ENCODE measurements at places on chromosomes 1 and 21.

DNA sequence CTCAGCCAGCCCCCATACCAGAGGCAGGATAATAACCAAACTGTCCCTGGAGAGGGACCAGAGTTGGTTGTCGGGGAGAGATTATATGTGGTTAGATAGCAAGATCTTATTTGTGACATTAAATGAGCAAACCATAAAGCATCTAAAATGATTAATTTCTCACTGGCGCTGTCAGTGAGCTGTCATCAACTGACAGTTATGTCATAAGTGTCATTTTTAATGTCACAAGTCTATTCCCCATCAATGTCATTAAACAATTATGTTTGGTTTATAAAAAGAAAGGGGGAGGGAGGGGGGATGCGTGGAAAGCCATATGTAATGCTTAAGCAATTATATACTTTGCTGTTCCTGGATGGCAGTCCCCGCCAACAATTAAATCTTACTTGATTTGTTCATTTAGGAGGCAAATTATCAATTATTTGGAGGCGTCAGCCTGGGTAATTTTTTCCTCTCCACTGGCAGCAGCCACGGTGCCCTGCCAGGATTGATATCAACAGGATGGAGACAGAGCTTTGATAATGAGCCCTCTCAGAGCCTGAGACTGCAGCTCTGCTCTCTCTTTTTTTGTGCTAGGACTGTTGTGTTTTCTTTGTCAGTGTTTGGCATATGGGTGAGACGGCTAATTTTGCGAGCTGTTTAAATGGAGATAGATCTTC is 333.6 kb upstream of the CAMK1G start:
- DNase-seq: no peak

DNA sequence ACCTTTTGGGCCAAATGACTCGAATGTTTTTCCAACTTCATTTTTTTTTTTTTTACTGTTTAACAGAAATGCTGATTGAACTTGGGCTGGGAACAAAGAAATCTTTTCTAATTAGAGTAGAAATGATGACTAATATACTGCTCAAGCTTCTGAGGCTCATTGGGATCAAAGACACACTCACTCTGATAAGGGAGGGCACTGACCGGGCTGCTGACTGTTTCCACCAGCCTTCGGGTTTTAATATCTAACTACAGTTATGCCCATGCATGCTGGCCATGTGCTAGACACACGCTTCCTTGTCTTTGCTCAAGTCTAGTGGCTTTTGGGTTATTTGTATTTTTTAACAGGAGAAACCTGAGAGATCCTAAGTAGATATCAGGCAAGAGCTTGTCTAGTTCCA is 16.8 kb downstream of the ZBTB18 start:
- no peak for DNase-seq

DNA sequence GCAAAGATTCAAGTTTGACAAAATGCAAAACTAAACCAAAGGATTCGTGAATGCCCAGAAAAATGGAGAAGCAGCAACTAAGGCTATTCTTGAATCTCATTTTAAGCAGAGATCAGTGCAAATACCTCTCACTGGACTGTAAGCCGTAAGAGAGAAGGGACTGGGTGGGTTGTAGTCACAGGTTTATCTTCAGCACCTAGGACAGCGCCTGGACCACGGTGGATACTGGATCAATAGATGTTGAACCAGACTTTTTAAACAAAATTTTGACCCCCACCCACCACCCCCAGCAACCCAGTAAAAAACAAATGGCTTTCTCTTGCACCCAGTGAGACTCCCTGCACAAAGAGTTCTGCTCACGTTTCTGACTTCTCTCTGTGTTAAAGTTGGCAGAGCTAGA is 347.1 kb downstream of the AJAP1 start:
- peak; percentile 17 for DNase-seq

- DNase-seq: peak; percentile 58
Measured at GRCh38 chr1:241985787-241986186, 13.1 kb downstream of the MAP1LC3C start.

GRCh38 chr1:222824641-222825040 is 9.8 kb downstream of the DISP1 start:
- DNase-seq: no peak

DNA sequence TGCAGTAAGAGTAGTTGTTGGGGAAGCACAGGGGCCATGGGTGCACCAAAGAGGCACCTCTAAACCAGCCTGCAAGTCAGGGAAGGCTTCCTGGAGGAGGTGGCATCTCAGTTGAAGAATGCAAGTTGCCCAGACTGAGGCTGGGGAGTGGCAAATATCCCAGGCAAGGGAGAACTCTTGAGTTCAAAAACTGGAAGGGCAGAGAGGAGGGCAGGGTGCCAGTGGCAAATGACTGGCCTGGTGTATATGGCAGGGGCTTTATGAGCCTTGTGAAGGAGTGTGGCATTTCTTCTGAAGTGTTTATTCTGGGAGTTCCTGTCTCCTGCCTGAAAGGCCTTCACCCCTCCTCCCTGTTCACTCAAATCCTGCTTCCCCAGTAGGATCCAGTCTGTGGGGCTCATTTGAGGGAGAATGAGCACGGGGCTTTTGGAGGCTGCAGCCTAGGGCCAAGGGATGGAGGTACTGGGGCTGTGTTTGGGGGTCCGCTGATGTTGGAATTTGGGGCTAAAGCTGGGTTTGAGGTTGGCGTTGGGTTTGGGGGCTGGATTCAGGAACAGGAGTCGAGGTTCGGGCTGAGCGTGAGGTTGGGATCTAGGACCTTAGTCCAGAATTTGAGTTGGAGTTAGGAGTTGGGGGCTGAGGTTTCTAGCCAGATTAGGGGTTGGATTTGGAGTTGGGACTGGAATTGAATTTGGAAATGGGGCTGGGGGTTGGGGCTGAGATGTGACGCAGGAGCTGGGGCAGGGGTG is at the start of gene TMEM125:
Gene TMEM125 (plus strand): TSS at position 357 of the 749 bp plus-strand sequence. CDS start 2,740 bp downstream, outside the sequence.
- DNase-seq: no peak

GRCh38 chr1:159879977-159880376 is 17.5 kb upstream of the VSIG8 start:
- no peak for DNase-seq

- DNase-seq: no peak
Measured at GRCh38 chr1:161307230-161307768, 2.5 kb downstream of the MPZ start.

DNA sequence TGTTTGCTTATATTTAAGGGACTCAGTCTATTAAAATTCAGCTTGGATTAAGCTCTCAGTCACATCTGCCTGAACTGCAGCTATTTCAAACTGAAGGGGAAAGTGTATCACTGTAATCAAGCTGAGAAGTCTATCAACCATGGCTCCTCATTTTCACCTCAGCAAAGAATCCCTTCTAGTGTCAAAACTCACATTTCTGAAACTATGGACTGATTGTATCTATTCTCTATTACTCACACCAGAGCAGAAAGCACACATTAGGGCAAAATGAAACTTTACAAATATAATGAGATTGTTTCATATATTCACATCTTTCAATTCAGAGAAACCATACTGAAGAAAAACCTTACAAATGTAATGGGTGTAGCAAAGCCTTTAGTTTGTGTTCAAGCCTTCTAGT is 14.6 kb upstream of the C1orf146 start:
- no peak for DNase-seq

DNA sequence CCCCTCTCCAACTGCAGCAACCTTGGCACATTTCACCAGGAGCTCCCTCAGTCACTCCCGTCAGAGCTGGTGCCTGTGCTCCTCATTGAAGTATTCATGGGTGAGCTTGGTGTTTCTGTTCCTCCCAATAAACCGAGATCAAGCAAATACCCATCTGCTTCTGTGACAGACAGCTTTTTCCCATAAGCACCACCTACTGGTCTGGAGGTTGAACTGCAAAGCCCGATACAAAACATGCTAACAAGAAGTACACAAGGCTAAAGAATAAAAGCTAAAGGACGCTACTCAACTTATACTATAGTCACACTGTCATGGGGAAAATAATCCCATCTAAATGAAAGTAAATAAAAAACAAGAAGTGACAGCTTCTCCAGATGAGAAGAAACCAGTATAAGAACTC is 111.9 kb upstream of the C21orf91 start:
- DNase-seq: no peak

DNA sequence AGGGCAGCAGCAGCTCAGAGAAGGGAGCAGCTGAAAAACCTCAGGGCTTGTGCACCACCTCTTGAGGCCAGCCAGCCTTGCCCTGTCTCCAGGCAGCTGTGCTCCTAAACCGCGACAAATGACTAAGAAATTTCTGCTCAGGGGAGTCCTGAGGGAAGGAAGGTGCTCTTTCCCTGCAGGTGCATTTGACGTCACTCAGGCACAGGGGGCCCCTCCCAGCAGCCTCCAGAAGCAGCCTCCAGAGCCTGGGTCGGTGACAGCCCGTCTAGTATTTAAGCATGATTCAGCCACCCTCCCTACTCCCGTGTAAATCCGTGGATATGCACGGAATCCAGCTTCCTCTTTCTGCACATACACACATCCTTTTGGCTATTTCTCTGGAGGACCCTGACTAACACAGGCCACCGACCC is 560.5 kb downstream of the KIF26B start:
- peak; percentile 77 for DNase-seq

DNA sequence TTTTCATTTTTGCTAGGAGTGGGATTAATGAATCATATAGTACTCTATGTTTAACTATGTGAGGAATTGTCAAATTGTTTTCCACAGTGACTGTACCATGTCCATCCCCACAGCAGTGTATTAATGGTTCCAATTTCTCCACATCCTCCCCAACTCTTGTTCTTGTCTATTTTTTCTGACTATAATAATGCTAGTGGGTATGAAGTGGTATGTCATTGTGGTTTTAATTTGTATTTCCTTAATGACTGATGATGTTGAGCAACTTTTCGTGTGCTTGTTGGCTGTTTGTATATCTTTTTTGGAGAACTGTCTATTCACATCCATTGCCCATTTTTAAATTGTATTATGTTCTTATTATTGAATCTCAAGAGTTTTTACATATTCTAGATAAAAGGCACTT is 10.0 kb upstream of the KPRP start:
- DNase-seq: no peak

DNA sequence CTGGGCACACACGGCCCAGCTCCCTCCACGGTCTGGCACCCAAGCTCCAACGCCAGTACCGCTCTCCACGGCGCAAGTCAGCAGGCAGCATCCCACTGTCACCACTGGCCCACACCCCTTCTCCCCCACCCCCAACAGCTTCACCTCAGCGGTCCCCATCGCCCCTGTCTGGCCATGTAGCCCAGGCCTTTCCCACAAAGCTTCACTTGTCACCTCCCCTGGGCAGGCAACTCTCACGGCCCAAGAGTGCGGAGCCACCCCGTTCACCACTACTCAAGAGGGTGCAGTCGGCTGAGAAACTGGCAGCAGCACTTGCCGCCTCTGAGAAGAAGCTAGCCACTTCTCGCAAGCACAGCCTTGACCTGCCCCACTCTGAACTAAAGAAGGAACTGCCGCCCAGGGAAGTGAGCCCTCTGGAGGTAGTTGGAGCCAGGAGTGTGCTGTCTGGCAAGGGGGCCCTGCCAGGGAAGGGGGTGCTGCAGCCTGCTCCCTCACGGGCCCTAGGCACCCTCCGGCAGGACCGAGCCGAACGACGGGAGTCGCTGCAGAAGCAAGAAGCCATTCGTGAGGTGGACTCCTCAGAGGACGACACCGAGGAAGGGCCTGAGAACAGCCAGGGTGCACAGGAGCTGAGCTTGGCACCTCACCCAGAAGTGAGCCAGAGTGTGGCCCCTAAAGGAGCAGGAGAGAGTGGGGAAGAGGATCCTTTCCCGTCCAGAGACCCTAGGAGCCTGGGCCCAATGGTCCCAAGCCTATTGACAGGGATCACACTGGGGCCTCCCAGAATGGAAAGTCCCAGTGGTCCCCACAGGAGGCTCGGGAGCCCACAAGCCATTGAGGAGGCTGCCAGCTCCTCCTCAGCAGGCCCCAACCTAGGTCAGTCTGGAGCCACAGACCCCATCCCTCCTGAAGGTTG is 97.6 kb downstream of the PIK3R3 start:
- DNase-seq: no peak

DNA sequence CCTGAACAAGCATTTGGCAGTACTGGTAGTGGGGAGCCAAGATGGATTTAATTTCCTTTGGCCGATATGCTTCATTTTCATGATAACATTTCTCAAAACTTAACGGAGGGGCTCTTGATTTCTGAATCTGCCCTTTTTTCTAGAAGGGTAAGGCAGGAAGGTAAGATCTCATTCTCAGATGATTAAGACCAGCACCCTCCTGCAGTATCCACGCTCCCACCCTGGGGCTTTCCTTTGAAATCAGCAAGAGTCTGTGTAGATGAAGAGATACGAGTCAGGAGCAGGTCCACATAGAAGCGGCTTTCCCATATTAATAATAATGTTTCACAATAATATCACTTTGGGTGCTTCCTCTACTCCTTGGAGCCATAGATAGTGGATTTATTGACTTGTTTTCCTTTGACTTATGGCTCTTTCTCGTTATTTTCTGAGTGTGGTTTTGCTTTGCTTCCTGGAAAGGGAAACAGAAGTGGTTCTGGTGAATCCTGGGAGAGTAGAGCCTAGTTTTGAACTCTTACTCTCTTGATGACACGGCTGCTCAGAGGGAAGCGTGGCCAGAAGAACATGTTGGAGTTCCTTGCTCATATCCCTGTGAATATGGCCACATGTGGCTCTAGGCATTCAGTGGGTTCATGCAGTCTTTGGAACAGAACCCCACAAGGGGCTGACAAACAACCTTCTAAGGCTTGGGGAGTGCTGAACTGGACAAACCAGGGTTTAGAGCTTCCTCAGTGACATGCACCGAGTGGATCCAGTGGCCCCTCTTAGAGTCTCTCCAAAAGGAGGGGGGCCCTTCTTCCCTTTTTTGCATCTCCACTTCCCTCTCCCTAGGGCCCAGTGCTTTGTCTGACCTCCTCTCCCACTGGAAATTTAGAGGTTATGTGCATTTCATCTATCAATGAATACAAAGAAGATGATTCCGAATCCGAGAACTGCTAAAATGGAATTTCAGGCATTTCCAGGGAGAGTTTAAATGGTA is 195.7 kb downstream of the DYRK1A start:
- DNase-seq: no peak

- peak; percentile 56 for DNase-seq
Measured at GRCh38 chr1:44418022-44418673, 13.1 kb downstream of the RNF220 start.

DNA sequence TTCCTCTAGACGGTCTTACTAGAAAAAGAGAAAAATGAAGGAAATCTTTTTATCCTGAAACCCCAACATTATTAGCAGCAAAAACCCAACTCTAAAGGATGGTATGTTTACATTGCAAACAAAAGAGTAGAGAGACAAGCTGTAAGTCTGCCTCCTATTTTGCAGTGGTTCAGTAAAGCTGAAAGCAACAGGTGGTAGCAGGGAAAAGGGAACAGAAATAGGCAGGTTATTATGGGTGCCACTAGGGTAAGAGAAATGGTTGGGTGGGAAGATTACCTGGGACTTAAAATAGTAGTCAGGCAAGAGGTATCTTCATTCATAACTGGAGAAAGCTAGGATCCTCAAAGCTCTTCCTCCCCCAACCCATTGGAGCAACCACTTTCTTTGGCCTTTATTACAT is 13.7 kb downstream of the CLSPN start:
- DNase-seq: no peak

GRCh38 chr1:44805311-44806024 is 1.7 kb downstream of the DYNLT4 start:
- DNase-seq: no peak

- DNase-seq: no peak
Measured at GRCh38 chr1:162475089-162475488, 22.5 kb upstream of the UHMK1 start.

- no peak for DNase-seq
Measured at GRCh38 chr1:59025898-59026426, 242.1 kb upstream of the JUN start.

- DNase-seq: peak; percentile 83
Measured at GRCh38 chr1:24683713-24684162, 40.6 kb downstream of the SRRM1 start.

- DNase-seq: no peak
Measured at GRCh38 chr1:2050461-2050792, 216 bp downstream of the PRKCZ start.

- no peak for DNase-seq
Measured at GRCh38 chr1:20137055-20137454, 2.1 kb upstream of the PLA2G2F start.
